ENCODE measurements at places on chromosomes 2 and 18.

GRCh38 chr2:66885775-66886383, 451.0 kb downstream of the MEIS1 start:
- DNase-seq = no peak

DNA sequence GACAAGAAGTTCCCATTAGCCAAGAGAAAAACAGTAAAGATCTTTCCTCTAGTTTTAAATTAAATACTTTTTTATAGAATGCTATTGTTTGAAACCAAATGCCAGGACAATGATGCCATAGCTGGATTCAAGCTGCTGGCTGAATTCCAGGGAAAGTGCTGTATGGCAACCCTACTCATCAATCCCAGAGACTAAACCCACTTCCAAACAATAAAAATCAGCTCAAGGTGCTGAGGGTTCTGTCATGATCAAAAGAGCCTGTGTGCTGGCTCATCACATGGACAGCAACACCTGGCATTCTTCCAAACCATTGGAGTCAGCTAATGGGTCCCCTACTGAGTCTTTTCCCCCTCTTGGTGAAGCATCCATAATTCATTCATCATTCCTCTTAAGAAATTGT, 53.7 kb upstream of the PARD3B start:
- DNase-seq = no peak

GRCh38 chr18:48486754-48487153, 52.1 kb upstream of the CTIF start:
- no peak for DNase-seq

- no peak for DNase-seq
Observed at GRCh38 chr2:60303680-60304079, 249.8 kb downstream of the BCL11A start.

- DNase-seq = no peak
Observed at GRCh38 chr2:59308108-59308507, 1067.0 kb upstream of the FANCL start.

DNA sequence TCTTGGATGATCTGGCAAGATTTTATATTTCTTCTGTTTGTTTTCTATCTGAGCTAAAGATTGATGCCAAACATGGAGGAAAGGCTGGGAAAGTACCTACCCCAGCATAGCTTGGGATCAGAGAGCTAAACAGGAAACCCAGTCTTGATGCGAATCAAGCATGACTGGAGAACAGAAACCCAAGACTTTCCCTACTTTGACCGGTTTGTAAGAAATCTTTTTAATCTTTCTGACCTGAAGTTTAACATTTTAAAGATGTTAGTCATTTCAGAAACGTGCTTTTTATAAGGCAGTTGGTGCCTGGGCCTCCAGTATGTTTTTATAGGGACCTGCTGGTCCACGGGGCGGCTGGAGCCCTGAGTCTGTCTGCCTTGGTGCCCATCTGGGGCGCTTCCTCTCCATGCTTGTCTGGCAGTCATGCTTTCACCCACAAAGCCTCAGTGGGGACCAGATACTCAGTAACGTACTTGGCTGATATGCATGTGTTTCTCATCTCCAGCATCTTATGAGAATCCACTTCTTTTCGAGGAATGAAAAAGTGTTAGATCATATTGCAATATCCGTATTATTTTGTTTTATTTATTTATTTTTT, 266.5 kb downstream of the PTGR3 start:
- DNase-seq = no peak

- DNase-seq = no peak
Observed at GRCh38 chr2:183060571-183061231, 17.8 kb upstream of the DUSP19 start.

- DNase-seq = no peak
Observed at GRCh38 chr18:57841568-57841967, 38.5 kb upstream of the ATP8B1 start.

DNA sequence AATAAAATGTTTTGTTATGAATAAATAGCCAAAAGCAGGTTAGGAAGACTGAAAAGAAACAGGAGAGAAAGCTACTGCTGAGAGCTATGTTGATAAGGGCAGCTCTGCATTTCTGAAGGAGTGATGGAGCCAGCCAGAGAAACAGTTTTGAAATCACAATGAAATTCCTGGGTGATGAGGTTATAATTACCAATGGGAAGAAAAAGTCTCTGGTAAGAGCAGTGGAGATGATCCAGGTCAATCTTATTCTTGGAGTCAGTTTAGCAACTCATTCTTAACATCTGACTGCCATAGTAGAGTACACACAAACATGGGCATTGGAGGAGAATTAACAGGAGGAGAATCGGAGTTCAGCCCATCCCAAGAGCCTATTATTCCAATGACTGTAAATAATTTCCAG, 2.4 kb downstream of the ALKAL2 start:
- no peak for DNase-seq

DNA sequence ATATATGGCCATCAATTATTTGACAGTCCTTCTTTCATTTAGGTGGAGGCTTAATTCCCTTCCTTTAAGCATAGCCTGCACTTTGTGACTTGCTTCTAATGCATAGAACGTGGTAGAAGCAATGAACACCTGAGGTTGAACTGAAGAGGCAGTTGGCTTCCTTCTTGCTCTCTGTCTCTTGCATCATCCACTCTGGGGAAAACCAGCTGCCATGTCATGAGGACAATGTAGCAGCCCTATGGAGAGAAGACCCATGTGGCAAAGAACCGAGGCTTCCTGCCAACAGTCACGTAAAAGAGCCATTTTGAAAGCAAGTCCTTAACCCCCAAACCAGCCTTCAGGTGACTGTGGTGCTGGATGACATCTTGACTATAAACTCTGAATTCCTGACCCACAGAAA, 46.8 kb downstream of the ATOH8 start:
- DNase-seq = no peak

DNA sequence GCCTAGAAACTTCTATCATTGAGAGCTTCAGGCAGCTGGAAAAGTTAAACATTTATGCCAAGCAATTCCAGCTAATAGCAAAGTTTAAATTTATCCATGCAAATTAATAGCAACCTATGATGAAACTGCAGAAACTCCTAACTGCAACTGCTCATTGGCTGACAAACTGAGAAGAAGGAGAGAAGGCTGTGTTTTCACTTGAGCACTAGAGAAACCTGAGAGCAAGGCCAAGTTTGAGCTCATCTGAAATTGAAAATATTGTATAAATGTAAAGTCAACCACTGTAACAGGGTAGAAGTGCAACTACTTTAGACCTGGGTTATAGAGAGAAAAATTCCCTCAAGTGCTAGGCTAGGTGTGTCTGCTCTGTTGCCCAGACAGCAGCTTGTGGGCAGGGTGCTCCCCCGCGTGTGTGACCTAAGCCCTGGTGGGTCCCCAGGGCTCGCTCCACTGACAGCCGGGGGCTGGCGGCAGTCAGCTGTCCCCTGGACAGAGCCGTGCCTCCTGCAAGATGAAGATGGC, 50.2 kb downstream of the CABYR start:
- no peak for DNase-seq

DNA sequence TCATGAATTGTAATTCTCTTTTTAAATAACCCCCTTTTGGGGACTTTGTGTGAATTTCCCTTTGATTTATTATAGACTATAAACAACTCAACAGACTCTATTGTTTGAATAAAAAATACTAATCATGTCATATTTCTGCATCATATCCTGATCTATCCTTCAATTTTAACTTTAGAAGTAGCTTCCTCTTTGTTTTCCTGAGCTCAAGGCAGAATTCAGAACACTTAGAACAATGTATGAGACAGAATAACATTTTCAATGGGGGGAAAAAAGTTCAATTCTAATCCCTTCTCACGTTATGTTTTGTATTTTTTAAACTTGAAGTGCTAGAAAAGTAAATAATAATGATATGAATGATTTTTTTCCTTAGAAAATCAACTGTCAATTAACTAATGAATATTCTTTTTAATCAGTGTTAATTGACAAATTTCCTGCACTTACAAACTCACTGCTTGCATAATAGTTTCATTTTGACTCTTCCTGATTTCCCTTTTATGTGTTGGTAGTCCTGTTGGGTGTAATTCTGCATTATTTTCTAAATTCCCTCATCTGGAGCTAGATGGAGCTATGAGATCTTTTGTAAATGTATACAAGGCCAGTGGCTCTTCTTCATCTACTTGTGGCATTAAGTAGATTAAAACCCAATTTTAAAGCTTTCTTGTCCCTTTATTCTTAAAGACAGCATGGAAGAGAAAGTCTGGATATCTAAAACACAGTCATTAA, 326.1 kb downstream of the PARD3B start:
- no peak for DNase-seq

- peak; percentile 55 for DNase-seq
Observed at GRCh38 chr2:196176142-196176738, 4.9 kb upstream of the STK17B start.

GRCh38 chr18:400456-400855, 100.0 kb downstream of the COLEC12 start:
- no peak for DNase-seq

GRCh38 chr2:240622531-240623235, 2.6 kb upstream of the GPR35 start:
- DNase-seq = no peak

DNA sequence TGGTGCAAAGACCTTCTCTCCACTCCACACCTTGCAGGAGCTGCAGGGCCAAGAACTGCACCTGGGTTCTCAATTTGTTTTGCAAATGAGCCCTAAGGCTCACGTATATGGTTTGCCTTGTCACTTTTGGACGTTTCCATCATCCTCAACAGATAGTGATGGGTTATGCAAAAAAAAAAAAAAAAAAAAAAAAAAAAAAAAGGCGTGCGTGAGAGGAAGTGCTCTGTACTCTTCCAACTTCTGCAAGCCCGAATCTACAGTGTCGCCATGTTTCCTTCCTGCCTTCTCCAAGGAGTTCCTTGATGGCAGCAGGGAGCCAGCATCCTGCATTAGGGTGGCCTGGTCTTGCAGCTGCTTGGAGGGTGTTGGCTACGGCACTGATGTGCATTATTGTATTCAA, 4.0 kb upstream of the INHBB start:
- DNase-seq = no peak

DNA sequence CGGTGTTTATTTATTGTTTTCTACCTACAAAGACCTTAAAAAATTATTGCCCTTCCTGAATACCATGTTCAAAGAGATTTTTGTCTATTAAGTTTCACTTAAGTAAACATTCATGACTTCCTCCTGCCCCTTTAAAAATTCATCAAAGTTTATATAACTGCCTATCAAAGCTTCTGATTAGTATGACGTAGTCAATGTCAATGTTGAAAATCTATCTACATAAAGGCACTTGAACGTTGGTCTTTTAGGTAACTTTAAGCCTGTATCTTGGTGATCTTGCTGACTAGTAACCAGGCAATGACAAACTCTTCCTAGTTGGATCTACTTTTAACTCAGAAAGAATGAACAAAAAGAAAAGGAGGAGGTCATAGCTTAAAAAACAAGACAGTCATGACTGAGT, 97.2 kb downstream of the MAIP1 start:
- DNase-seq = no peak

GRCh38 chr2:68284896-68285295, 32.6 kb upstream of the PPP3R1 start:
- DNase-seq = no peak

DNA sequence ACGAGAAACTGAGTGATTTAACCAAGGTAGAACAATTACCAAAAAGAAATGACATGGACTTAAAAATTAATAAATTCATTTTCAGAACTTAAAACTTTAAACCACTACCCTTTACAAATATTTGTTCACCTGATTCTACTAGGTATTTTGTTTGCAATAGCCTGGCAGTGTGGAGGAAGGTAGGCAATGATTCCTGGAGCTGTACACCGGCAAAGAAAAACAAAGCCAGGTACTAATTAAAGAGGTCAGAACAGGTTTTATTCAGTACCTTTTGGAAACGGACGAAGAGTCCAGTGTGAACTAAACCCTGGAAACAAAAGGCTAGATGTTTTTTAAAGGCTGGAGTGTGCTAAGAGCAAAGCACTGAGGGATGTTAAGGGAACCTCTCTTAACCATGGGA, 561.3 kb upstream of the FSHR start:
- no peak for DNase-seq

DNA sequence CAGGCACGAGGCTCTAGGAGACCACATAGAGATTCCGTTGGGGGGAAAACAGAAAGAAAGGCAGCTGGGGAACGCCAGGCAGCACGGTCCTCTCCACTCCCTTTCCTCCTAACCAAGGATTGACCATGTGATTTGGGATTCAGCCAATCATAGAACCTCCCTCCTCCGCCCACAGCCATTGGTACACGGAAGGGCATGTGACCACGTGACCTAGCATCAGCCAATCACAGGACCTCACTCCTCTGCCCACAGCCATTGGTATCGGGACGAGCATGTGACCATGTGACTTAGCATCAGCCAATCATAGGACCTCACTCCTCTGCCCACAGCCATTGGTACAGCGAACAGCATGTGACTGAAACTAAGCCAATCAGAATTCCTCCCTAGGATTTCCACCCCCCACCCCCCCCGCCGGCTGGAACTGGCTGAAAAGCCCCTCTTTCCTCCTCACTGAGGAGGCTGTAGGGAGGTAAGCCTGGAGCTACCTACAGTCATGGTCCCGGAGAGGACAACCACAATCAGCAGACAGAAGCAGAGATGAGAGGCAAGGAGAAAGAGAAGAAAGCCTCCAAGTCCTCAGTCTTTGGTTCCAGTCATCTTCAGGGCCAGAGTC, 7.6 kb downstream of the SERPINE2 start:
- no peak for DNase-seq

DNA sequence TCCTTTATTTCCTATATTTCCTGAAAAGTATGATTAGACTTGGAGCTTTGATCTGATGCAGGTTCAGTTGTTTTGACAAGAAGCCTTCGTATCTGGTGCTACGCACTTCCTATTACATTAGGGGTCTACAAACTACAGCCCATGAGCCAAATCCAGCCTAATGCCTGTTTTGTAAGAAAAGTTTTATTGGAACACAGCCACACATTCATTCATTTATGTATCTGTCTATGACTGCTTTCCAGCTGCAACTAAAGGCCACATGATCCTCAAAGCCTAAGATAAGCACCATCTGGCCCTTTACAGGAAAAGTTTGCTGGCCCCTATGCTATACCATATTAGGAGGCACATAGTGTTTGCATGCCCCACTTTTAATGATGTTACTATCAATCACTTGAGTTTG, 26.0 kb downstream of the EIF2AK3 start:
- no peak for DNase-seq

DNA sequence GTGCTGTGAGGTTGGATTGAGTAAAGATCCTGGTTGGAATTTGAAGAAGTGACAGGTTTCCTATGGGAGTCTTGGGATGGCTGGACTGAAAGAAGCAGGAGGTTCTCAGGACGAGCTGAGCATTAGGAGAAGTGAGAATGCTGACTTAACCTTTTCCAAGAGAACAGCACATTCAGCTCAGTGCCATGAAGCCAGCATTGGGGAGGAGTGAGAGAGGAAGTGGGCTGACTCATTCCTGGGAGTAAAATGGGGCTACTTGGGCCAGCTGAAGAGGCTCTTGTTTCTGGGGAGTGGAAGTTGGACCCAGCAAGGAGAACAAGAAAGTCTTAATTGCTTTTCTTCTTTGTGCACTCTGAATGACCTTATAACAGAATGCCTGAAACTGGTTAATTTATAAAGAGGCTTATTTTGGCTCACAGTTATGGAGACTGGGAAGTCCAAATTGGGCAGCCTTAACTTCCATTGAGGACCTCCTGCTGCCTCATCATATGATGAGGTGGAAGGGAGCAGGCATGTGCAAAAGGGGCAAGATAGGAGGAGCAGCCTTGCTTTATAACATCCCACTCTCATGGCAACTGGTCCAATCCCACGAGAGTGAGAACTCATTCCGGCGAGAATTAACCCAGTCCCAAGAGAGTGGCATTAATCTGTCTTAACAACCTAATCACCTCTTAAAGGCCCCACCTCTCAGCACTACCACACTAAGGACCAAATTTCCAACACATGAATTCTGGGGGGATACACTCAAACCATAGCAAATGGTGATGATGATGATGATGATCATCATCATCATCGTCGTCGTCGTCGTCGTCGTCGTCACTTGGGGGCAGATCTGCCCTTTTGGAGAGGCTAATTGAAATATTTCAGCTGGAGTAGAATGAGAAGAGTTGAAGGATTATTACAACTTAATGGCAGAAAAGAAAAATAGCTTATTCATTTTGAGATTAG, 26.1 kb downstream of the DGUOK start:
- no peak for DNase-seq

Measured in stimulated activated CD4-positive, alpha-beta T cell treated with anti-CD3 and anti-CD28 coated beads, Interleukin-2, amount 100 ng/mL, for 48 hours (primary cell).